ENCODE measurements at places on chromosomes 6 and 20.

GRCh38 chr20:2145376-2145775 lies 43.7 kb downstream of the STK35 start:
- no peak for DNase-seq

DNA sequence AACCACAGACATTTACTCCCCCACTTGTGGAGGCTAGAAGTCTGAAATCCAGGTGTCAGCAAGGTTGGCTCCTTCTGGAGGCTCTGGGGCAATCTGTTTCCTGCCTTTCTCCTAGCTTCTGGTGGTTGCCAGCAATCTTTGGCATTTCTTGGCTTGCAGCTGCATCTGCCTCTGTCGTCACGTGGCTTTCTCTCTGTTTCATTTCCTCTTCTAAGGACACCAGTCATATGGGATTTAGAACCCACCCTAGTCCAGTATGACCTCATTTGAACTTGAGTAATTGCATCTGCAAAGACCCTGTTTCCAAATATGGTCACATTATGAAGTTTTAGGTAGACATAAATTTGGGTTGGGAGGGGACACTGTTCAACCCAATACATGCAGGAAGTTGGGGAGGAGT lies 56.2 kb upstream of the EPB41L1 start:
- DNase-seq: peak; percentile 45

- no peak for DNase-seq
Measured at GRCh38 chr20:58781138-58781537, 69.6 kb downstream of the GNAS-AS1 start.

- peak; percentile 62 for DNase-seq
Measured at GRCh38 chr6:113873043-113873667, 16.0 kb downstream of the MARCKS start.

DNA sequence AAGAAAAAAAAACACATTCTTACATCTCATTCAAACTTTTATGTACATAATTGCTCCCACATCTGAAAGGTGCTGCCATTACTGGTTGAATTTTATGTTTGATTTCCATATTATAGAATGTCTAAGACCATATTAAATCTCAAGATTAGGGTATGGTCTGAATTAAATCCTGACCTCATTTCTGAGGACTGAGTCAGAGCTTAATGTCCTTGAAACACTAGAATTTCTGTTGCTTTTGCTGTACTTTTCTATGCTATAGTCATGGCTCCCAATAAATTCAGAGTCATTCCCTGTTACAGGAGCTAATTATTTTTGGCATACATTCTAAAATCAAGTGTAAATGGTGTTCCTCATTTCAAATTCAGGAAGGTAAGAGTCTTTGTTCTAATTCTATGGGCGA lies 285.3 kb upstream of the MANEA start:
- DNase-seq: no peak

DNA sequence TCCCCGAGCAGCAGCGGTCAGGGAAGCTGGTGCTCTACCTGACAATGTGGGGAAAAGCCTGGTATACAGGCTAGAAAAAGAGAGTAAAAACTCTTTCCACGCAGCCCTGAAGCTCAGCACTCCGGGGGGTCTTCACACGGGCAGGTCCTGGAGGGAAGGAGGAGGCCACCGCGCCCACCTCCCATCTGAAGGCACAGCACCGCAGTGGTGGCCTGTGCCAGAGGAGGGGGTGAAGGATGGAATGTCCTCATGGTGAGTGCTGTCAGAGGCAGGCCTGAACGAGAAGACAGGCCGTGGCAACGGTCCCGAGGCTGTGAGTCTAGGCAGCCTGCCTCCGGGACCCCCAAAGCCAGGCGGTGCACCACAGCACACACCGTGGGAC lies 5.8 kb downstream of the SLC2A4RG start:
- no peak for DNase-seq

DNA sequence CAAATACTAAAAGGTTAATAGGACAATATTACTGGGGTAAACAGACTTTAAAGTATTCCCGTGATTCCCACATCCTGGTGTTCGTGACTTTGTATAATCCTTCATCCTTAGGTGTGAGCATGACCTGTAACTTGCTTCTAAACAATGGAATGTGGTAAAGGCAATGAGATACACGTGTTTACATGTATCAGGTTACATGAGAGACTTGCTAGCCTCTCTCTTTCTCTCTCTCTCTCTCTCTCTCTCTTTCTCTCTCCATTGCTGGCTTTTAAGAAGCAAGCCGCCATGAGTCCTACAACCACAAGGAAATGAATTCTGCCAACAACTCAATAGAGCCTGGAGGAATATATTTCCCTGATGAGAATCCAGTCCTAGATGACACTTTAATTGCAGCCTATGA lies 83.9 kb upstream of the LGSN start:
- DNase-seq: no peak

GRCh38 chr6:52641826-52642225 lies 29.1 kb upstream of the TMEM14A start:
- no peak for DNase-seq

GRCh38 chr6:134177753-134178160 lies 125.3 kb upstream of the SLC2A12 start:
- no peak for DNase-seq

GRCh38 chr20:23533161-23533560 lies 35.1 kb downstream of the CST9L start:
- DNase-seq: no peak

GRCh38 chr20:38173237-38174156 lies 8.4 kb upstream of the TGM2 start:
- no peak for DNase-seq

- no peak for DNase-seq
Measured at GRCh38 chr6:150075034-150075421, 6.1 kb upstream of the ULBP3 start.

DNA sequence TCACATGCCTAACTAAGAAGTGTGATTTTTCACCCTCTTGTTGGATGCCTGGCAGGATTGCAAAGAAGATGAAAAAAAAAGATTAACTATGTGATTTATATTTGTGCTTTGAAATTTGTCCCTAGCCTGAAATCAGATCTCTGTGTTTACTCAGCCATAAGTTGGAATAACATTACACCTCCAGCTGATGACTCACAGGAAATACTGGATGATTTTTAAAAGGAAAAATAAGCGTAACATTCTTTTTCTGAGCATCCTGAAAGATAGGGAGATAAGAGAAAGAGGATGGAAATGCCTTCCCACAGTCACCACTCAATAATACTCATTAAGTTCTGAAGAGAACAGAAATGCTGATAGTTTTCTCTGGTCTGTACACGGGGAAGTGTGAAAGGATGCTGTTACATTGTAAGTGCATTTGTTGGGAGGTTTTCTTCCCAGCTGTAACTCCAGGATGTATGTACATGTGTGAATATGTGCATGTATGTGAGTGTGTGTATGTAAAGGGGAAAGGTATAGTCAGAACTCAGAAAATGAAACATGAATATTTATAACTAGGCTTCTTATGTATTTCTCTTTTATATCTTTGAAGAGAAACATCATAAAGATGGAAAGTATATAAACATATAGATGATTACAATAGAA lies 37.4 kb upstream of the RIPPLY2 start:
- DNase-seq: no peak

DNA sequence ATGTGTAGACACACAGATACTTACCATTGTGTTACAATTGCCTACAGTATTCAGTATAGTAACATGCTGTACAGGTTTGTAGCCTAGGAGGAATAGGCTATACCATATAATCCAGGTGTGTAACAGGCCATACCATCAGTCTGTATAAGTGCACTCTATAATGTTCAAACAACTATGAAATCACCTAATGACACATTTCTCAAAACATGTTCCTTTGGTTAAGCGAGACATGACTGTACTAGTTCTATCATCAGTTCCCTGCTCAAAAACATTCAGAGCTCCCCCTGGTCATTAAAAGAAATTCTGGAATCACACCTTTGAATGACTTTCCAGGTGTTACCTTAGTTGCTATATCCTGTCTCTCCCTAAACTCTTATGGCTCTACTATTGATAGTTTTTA lies 70.4 kb upstream of the SLC2A12 start:
- DNase-seq: no peak

DNA sequence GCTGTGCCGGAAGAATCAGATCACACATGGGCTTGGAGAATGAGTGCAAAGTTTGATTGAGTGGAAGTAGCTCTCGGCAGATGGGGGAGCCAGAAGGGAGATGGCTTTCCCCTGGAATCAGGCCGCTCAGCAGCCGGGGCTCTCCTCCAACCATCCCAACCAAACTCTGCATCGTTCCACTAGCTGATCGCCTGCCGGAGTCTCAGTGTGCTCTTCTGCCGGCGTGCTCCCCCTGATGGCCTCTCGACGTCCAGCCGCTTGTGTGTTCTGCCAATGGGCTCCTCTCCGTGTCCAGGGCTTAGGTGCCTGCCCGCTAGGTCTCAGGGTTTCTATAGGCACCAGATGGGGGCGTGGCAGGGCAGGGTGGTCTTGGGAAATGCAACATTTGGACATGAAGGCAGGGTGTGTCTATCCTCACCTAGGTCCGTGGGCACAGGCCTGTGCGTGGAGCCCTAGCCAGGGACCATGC lies 4.9 kb upstream of the BIRC7 start:
- DNase-seq: peak; percentile 70

- no peak for DNase-seq
Measured at GRCh38 chr20:6886065-6886729, 118.7 kb downstream of the BMP2 start.

DNA sequence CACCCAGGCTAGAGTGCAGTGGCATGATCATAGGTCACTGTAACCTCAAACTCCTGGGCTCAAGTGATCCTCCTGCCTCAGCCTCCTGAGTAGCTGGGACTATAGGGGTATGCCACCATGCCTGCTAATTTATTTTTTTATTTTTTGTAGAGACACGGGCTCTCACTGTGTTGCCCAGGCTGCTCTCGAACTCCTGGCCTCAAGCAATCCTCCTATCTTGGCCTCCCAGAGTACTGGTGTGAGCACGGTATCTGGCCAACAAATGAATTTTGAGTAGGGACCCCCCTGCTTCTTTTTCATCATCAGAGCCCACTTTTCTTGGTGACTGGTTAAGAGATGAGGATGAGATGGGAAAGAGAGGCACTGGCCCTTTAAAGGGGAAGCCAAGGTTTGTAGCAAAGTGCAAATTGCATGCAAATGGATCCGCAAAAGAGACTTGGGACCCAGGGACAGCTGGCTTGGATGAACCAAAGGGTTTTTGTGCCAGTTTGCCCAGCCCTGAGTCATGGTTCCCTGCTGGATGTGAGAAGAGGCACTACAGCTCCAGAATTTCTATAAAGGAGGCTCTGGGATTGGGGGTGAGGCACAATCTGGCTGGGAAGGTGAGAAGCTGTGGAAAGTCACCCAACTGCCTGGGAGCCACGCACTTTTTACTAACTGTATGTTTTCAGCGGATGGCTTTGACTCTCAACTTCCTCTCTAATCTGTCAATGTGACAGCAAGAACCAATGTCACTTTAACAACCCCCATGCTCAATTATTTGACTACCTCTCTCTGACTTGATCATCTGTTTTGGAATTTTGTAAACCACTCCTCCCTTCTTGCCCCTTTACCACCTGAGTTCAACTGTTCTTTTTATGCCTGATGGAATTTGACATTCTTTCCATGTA lies 58.7 kb upstream of the RNF24 start:
- DNase-seq: no peak

DNA sequence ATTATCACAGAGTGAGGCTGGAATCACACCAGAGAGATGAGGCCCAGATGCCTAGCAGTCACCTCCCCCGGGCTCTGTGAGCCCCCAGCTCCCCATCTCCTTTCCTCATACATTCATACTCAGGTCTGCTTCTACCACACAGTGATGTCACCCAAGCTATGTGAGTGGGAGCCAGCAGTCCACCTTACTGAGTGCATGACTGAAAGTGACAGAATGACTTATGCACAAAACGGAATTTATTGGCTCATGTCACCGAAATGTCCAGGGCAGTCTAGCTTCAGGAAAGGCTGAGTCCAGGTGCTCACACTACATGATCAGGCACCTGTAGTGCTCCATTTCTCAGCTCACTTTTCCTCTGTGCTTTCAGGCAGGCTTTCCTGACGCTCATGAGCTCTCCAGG lies 36.7 kb upstream of the CCN6 start:
- no peak for DNase-seq

- no peak for DNase-seq
Measured at GRCh38 chr6:106318061-106318460, 7.5 kb downstream of the ATG5 start.

GRCh38 chr6:16800942-16801341 lies 39.7 kb upstream of the ATXN1 start:
- DNase-seq: no peak

DNA sequence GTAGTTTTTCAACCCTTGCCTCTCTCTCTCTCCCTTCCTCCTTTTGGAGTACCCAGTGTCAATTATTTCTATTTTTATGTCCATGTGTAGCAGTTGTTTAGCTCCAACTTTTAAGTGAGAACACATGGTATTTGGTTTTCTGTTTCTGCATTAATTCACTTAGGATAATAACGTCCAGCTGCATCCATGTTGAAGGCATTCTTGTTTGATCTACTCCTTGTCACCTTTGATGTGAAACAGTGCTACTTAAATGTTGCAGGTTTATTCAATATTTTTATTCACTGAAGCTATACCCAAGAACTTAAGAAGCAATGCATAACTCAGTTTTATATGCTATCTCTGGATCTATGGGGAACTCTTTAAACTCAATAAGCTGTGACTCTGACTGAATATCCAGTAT lies 465.2 kb upstream of the ADGRB3 start:
- no peak for DNase-seq

DNA sequence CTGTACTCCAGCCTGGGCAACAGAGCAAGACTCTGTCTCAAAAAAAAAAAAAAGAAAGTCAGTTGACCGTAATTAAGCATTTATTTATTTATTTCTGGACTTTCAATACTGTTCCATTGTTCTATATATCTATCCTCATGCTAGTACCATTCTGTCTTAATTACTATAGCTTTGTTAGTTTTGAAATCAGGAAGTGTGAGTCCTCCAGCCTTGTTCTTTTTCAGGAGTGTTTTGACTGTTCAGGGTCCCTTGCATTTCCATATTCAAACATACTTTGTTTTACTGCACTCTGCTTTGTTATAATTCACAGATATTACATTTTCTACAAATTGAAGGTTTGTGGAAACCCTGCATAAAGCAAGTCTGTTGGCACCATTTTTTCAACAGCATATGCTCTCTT lies 36.7 kb upstream of the ASXL1 start:
- no peak for DNase-seq

GRCh38 chr6:131067521-131067920 lies 4.5 kb upstream of the EPB41L2 start:
- no peak for DNase-seq

DNA sequence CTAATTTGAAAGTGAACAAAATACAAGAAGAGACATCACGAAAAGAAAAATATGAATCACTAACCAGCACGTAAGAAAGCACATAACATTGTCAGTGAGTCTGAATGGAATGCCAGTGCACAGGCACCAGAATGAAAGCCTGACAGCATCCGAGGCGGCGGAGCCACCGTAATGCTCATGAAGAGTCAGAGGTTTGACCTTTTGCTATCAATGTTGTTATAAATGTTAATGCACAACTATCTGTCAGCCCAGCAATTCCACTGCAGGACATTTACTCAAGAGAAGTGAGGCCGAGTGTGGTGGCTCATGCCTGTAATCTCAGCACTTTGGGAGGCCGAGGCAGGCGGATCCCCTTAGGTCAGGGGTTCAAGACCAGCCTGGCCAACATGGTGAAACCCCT lies 562.1 kb downstream of the PRKN start:
- DNase-seq: no peak

- DNase-seq: no peak
Measured at GRCh38 chr6:136114661-136115060, 135.4 kb downstream of the MTFR2 start.

- DNase-seq: no peak
Measured at GRCh38 chr20:60054716-60055634, 96.8 kb downstream of the CDH26 start.
